Activated T-helper 1 cell treated with anti-CD3 and anti-CD28 coated beads, Interleukin-2, amount 50 U/mL, for 16 hours (primary cell): ENCODE measurements at places on chromosomes 6 and 20.

DNA sequence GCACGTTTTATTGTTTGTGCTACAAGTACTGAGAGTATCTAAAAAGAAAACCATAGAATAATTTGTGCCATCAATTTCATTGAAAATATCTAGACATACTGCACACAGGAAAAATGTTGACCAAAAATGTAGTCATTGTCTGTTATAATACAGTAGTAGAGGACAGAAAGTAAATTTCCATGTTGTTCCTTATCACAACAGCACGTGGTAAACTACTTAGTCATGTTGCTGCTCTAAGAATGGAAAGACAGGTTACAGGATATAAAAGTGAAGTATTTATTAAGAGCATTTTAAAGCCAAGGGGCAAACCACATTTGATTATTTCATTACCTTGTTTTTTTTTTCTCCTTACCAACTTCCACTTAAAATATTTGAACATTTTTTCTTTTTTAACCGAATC is 89.0 kb upstream of the CEP85L start:
- DNase-seq, result no peak

DNA sequence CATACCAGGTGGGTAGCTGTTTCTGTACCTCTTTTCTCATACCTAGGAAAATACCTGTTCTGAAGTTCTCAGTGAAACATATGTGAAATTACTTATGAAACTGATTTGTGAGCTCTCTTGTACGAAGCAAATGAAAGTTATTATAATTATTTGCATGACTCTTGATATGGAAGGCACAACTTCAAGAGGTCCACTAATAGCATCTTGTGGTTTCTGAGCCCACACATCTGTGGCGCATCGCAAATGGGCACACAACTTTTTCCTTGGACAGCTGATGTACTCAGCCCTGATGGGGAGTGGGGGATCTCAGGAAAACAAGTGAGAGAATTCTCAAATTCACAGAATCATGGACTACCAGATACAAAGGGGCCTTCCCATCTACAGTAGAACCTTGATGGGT is 432.3 kb downstream of the CD83 start:
- DNase-seq, result no peak

- DNase-seq, result no peak
These were observed 1.3 kb downstream of the SLCO4A1 start for GRCh38 chr20:62643521-62644043.

GRCh38 chr20:61912665-61913422 is 152.8 kb downstream of the TAF4 start:
- DNase-seq, result no peak

- DNase-seq, result no peak
These were observed 190.6 kb upstream of the TCF21 start for GRCh38 chr6:133698272-133698671.

- DNase-seq, result no peak
These were observed 22.4 kb upstream of the SNX9 start for GRCh38 chr6:157800420-157801237.

DNA sequence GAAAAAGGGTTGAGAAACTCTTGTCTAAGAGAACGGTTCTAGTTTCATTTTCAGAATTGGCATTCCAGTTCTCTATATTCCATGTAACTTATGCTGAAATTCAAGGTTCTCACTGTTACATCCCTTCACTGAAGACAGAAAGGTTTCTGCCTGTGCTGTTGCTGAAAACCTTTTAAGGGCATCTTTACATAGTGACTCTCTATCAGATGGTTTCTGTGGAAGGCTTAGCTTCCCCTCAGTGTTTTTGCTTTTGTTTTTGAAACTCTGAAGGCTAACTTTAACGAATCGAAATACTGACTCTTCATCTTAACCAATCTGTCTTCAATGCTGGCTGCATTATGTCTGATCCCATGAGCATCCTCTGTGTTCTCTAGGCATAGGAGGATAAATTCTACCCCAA is 1286.2 kb upstream of the EYS start:
- DNase-seq, result no peak

DNA sequence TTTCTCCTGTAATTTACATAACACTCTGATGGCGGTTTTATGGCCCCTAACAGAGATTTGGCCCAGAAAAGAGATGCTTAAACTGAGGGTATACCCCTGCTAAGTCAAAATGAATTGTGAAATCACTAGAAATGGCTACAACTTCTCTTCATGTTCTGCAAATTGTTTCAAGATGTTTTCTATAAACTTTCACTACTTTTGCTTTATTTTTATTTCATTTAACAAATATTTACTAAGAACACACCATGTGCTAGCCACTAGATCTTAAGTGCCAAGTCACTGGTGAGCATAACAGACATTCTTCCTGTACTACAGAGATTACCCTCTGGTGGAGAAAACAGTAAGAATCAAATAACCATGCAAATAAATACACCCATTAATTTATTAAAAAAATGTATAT is 87.6 kb downstream of the KCNQ5 start:
- DNase-seq, result no peak

DNA sequence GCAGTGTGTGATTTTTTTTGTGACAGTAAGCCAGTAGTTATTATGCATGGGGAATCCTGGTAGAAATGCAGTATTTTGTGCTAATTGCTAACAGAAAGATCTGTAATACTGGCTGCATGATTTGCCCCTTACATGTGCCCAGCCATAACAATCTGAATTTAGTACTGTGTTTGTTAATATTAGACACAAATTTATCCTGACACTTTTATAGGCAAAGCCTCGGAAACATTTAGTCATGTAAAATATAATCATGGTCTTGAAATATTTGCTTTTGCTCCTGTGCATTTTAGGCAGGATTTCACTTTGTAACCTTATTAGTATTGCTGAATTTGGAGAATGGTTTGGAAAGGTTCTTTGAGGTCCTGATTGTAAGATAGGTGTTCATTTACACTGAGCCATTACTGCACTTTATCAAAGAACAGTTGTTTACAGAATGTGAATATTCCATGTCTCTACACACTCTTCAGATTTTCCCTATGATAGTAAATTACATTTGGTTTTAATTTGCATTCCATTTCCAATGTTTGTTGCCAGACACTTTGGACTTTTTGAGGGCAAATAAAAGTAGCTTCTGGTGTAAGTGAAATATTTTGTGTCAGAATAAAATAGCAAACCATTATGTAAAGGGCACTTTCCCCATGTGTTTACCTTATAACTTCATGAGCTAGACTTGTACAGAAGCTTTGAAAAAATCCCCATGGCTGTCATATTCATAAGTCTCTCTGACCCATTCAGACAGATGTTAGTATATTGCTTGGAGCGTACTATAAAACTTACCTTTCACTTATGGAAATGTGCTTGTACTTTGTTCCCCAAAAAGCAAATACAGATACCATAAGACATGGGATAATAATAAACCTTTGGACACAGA is 349.9 kb downstream of the ARHGAP18 start:
- no peak for DNase-seq

- DNase-seq, result no peak
These were observed 19.0 kb upstream of the STX11 start for GRCh38 chr6:144131248-144131709.

GRCh38 chr6:50653253-50653652 is 60.1 kb upstream of the TFAP2D start:
- no peak for DNase-seq

DNA sequence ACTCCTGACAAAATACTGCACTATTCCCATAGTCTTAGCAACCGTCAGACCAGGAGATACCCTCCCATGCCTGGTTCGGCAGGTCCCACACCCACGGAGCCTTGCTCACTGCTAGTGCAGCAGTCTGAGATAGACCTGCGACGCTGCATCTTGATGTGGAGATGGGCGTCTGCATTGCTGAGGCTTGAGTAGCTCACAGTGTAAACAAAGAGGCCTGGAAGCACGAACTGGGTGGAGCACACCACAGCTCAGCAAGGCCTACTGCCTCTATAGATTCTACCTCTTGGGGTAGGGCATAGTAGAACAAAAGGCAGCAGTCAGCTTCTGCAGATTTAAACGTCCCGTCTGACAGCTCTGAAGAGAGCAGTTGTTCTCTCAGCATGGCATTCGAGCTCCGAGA is 25.4 kb downstream of the TMEM244 start:
- DNase-seq, result no peak

- DNase-seq, result peak; percentile 39
These were observed 189.4 kb upstream of the RREB1 start for GRCh38 chr6:6918216-6918983.

DNA sequence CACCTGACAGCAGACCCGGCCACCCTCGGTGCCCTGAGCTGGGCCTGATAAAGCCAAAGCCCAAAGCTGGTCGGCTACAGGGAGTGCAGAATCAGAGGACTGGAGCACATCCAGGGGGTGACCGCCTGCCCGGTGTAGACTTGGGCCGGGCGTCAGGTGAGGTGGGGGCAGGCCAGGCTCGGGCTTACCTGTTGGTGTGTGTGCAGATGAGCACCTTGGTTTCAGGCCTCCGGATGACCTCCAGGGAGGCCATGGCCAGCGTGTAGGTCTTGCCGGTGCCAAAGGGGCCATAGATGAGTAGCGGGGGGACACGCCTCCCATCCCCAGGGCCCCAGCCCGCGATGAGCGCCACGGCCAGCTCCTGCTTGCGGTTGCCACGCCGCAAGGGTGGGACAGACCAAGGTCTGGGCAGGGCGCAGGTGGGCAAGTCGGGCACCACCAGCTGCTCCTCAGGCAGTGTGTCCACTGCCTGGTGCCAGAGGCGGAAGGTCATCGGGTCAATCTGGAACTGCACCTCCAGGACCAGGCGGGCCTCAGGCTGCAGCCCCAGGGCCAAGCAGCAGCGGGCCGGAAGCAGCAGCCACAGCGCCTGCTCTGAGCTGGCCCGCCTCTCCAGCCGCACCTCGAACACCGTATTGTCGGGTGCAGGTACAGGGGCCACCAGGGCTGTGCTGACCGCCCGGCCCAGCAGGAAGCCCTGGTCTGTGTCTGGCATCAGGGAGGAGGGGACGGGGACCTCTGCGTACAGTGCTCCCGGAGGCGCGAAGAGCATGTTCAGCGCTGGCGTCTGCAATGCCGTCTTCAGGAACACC is 5.7 kb downstream of the HELZ2 start:
- DNase-seq, result no peak

DNA sequence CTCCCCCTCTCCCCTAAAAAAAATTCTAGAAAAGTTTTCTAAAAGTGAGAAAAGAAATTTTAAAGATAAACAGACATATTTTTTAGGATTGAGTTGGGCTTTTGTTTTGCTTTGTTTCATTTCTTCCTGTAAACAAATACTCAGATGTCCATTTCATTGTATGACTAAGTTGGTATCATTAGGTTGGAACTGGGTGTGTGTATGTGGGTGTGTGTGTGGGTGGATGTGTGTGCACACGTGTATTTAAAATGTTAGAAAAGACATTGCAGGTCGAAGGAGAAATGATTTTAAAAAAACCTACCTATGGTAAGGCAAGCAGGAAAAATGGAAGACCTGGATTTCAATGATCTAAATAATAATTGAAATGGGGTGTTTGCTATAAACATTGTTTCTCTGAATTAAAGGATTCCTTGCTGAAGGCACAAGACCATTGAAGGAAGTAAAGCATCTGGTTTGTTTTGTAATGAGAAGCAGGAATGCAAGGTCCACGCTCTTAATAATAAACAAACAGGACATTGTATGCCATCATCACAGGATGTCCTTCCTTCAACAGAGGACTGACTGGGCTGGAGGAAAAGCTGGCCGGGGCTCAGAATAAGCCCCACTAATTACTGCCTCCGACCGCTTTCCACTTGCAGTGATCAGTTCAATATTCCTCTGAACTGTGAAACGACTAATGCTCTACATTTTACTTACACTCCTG is 996 bp upstream of the PRDM1 start:
- no peak for DNase-seq

GRCh38 chr6:105324386-105324950 is 78.4 kb downstream of the PREP start:
- DNase-seq, result no peak

DNA sequence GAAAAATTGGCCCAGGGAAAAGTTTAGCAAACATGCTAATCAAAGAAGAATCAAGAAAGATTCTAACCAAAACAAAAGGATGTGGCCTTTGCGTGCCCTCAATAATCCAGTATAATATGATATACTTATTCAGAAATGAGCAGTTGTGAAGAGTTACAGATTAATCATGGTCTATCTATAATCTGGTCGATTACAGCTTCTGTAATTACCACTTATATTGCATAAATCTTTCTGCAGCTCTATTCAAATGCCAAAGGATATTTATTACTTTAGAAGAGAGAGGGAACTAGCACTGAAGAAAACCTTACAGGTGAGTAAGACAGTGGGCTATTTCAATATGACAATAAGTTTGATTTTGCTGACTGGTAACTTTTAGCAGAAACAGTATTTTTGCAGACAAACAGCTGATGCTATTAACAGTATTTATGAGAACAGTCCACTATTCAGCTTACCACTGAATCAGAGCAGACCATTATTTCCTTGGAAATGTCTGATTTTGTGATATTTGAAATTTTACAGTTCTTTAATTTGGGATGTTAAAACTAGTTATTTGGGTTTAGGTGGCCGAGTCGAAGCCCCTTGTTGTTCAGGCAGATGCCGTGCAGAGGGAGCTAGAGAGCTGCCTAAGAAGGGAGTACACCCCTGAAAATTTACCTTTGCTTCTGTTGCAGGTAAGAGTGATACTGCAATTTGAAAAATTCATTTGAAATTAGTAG is 92.2 kb downstream of the CEP57L1 start:
- peak; percentile 28 for DNase-seq

- DNase-seq, result no peak
These were observed 33.7 kb downstream of the SLC9A8 start for GRCh38 chr20:49846206-49846807.

DNA sequence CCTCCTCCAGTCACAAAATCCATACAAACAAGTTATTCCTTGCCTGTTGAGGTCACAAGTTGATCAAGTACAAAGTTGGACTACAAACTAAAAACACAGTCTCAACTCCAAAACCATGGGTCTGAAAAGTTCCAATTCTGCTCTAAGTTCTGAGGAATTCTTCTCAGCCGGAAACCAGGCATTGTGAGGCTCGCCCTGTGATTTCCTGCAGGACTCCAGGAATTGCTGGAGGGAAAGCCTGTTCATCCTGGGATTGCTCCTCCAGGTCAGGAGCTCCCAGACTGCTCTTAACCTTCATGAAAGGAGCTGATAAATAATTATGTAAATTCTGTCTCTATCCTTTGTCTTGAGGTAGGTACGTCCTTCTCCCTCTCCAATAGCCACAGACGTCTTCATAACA is 8.5 kb downstream of the TRAM2 start:
- DNase-seq, result no peak
